Ammon's horn (tissue), 1 donor: ENCODE measurements at places on chromosomes 3 and 15.
A peak's percentile ranks its signal among the peaks of the same experiment; 100 is the strongest.

GRCh38 chr3:113277941-113278598, 66.7 kb downstream of the BOC start:
- no peak for DNase-seq

GRCh38 chr3:29503958-29504357, 223.1 kb downstream of the RBMS3 start:
- no peak for DNase-seq

DNA sequence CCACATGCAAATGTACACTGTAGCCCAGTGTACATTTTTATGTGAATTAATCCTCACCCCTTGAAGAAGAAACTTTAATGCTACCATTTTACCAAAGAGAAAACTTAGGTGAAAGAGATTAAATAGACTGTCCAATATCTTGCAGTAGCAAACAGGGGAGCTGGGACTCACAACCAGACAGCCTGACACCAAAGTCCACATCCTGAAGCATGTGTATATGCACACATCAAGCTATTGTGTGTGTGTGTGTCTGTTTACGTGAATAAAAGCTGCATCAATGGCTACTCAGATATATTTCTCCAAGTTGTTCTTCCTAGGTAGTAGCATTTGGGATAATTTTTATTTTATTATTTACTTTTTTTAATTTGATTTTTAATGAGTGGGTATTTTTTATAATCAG, 6.7 kb downstream of the ANO10 start:
- no peak for DNase-seq

DNA sequence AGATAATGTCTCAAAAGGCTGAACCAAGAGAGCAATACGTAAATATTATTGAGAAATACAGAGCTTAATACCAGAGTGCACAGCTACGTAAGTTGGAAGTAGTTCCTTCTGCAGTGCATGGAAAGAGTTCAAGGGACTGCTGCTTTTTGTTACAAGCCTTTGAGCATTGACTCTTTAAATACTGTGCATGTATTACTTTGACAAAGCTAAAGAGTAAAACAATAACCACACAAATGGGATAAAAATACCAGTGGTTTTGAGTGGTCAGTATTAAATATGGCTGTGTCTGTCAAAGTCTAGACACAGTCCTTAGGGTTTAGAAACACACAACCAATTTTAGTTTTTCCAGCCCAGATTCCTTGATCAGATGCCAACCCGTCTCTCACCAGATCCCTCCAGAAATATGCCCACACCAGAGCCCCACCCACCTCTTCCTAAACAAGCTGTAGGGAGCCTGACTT, 62.1 kb downstream of the SSR3 start:
- no peak for DNase-seq

GRCh38 chr15:69734699-69735098, 282.1 kb downstream of the RPLP1 start:
- no peak for DNase-seq

GRCh38 chr15:92320012-92320699, 73.5 kb upstream of the ST8SIA2 start:
- DNase-seq = no peak

DNA sequence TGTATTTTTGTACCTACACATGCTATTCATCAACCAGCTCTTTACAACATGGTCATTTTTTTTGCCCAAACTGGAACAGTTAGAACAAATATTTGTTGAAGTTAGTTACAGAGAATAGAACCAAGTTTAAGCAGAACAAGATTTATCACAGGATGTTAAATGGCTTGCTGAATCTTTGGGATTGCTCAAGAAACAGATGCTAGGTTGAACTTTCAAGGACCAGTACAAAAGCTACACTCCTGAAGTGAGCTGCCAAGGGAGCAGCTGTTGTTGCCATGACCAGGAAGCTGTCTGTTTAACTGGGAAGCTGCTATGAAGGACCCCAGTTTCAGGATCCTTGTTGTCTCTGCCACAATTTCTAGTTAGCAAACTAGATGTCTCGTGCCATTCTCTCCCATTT, 53.7 kb downstream of the ZIC1 start:
- DNase-seq = no peak

DNA sequence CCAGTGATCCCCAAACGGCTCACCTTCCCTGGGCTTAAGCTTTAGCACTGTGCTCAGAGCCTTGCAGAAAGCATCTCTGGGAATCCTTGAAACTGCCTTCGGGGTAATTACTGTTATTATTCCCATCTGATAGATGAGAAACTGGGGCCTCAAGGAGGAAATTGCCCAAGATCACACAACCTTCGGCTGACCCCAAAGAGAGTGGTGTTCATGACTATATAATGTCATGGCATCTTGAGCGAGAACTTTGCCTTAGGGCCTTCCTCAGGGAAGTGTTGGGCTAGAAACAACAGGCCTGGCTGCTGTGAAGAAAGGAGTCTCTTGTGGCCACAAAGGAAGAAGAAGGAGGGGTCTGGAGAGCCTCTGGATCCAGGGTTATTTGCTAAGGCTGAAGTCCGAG, 388.7 kb upstream of the CFAP20DC start:
- DNase-seq = no peak

- DNase-seq = no peak
Observed at GRCh38 chr15:70765504-70766281, 2.3 kb upstream of the UACA start.

GRCh38 chr3:173725507-173725906, 328.0 kb downstream of the NLGN1 start:
- no peak for DNase-seq

DNA sequence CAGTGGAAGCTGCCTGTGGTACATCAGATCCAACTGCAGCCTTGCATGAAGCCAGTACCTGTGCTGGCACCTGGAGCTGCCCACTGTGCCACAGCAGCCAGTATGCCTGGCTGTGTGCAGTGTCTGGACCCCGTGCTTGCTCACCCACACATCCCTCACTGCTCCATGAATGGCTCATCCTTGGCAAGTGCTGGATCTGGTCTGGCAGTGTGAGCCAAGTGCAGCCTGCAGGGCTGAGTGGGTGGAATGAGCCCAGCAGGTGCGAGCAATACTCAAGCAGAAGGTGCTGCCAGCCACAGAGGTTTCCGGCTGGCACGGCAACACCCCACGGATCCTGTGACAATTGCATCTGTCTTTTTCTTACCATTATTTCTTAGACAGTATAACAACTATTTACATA, 488.2 kb upstream of the ROBO2 start:
- peak; percentile 12 for DNase-seq

GRCh38 chr15:63040954-63041353, 1.6 kb upstream of the TPM1 start:
- no peak for DNase-seq

GRCh38 chr3:79564192-79564591, 203.6 kb downstream of the ROBO1 start:
- DNase-seq = no peak

DNA sequence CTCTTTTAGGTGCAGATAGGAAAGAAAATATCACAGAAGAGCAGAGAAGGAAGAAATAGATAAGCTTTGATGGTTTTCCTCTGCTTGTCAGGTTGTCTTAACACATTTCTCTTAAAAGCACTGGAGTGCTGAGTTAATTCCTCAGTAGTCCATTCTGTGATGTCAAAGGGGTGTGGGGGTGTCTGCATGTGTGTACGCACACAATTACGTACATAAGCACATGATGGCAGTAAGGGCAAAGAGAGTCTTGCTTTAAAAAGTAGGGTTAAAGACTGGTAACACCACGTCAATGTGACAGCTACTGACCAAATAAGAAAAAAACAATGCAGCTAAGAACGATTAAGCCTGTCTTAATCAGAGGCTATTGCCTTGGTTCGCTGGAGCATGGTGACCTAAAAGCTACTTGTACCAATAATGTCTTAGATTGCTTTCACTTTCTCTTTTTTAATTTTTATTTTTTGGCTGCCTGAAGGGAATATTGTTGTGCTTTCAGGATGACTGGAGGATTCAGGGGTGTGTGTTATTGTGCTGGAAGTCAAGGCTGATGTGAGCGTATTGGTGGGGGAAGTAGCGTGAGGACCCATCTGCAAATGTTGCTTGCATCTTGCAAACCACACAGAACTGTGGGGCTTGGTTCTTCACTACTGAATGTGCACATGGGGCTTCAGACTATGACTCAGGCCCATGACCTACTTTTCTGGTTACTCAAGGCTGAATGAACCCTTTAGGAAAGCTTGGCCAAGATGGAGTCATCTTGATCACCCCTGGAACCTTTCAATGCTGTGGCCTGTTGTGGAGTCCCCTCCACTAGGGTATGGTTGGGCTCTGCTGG, 417.8 kb upstream of the TPM1 start:
- peak; percentile 10 for DNase-seq

- peak; percentile 84 for DNase-seq
Observed at GRCh38 chr3:195154793-195155535, 116.0 kb downstream of the XXYLT1 start.

DNA sequence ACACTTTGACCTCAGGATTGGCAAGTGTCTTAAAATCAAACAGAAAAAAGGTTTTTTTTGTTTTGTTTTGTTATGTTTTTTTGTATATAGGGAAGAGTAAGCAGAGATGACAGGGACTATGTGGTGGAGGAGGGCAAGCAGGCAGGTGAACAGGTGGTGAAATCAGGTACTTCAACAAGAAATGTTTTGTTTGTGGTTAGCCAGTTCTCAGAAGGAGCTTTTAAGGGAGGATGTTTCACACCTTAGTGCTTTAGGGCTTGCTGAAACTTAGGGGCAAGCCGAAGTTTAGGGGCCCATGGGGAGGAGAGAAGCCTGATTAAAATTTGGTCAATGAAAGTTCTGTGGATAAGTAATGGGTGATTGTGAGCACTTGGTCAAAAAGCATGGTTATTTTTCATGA, 370.7 kb upstream of the SLCO3A1 start:
- DNase-seq = no peak

GRCh38 chr3:144085964-144086363, 114.3 kb downstream of the DIPK2A start:
- DNase-seq = no peak

DNA sequence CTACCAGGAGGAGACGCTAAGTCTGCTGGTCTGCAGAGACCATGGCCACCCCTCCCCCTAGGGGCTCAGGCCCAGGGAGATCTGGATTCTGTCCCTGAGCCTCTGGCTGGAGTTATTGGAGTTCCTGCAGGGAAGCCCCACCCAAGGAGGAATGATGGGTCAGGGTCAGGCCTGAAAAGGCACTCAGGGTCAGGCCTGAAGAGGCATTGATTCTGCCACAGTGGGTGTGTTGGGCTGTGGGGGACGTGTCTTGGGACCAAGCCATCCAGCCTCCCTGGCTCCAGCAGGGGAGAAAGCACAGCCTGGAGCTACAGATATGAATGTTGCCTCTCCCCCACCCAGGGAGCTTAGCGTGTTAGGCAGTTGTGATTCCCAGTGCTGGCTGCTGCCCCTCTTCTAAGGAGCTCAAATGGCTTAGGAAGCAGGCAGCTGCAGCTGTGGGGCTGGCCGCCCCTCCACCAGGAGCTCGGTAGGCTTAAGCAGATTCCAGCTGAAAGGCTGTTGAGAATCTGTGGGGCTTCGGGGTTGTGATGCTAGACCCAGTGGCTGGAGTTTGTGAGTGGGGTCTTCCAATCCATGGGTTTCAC, 176.7 kb downstream of the CHL1 start:
- no peak for DNase-seq

- peak; percentile 15 for DNase-seq
Observed at GRCh38 chr3:116005404-116005803, 382.1 kb downstream of the GAP43 start.

DNA sequence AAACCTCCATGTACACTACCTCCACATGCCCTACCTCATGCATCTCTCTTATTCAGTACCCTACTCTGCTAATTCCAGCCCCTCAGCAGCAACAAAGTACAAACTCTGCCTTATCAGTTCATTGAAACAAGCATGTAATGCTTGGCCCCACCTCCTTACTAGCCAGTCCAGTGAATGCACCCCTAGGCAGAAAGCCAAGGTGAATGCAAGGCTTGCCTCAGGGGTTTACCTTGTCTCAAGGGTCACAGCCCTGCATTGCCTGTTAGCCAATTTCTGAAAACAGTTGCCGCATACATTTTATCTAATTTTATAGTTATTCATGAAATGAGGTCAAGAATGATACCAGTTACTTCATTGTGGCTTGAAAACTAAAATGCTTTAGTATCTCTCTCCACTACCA, 576.4 kb downstream of the FHIT start:
- no peak for DNase-seq

- DNase-seq = no peak
Observed at GRCh38 chr3:15520804-15521572, 518 bp downstream of the COLQ start.

DNA sequence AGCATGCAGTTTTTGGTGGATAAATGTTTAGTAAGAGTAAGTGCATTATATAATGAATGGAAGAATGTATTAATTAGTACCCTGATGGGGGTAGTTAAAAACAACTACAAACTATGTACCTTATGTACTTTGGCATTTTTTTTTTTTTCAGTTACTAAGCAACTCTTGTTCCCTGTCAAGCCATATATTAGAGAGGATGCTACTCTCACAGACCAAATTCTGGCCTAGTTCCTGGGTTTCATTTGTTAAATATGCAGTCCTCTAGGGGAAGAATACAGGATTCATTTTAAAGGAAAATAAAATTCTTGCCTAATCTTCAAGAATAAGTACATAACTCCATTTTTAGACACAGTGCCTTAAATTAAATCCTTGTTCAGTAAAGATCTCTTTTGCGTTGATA, 16.9 kb downstream of the FAM98B start:
- no peak for DNase-seq

- no peak for DNase-seq
Observed at GRCh38 chr3:108184824-108185223, 37.4 kb downstream of the IFT57 start.

DNA sequence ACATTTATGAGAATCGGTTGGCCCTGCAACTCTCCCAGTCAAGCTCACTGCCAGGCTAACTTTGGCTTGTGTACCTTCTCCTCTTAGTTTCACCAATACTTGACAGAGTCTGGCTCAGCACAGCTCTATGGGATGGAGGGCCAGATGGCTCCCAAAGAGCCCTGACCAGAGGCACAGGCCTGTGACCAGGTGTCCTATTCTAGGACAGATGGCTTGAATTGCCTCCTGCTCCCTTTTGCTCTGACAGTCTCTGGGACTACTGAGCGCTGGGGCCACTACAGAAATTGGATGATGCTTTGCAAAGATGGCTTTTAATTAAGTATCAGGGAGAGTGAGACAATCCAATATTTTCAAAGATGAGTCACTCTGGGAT, 10.3 kb upstream of the ARID3B start:
- no peak for DNase-seq

- DNase-seq = peak; percentile 55
Observed at GRCh38 chr15:77506311-77507142, 85.8 kb downstream of the HMG20A start.
